ENCODE measurements at places on chromosomes 4 and X.

DNA sequence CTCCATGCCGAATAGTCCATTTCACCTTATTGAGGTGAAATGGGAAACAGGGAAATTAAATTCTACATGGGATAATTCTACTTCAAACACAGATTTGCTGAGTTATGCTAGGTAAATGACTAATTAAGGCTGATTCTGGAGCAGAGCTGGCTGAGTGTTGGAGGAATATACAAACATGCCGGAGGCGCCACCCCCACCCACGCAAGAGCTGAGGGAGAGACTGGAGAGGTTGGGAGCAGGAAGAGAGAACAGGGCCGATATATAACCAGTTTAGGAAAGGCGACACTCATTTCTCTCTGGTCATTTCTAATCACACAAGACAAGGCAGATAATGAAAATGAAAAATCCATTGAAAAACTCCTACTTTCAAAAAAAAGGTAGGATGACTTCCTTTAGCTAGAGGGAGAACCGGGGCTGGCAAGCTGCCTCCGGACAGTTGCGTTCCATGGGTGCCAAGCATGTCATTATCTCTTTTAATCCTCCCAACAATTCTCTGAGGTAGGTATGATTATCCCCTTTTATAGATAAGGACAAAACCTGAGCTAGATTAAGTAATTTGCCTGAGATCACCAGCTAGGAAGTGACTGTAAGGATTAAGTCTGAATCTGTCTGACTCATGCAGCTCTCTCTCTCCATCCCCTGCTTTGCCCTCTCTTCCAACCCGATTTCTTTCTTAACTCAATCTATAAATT, 27.6 kb upstream of the CFAP299 start:
- no peak for DNase-seq

- DNase-seq = no peak
Measured at GRCh38 chr4:158208963-158209640, 1.2 kb upstream of the TMEM144 start.

GRCh38 chr4:70902577-70903290, 565 bp downstream of the MOB1B start:
- no peak for DNase-seq

- DNase-seq = no peak
Measured at GRCh38 chr4:141637565-141637964, 1.2 kb downstream of the IL15 start.

DNA sequence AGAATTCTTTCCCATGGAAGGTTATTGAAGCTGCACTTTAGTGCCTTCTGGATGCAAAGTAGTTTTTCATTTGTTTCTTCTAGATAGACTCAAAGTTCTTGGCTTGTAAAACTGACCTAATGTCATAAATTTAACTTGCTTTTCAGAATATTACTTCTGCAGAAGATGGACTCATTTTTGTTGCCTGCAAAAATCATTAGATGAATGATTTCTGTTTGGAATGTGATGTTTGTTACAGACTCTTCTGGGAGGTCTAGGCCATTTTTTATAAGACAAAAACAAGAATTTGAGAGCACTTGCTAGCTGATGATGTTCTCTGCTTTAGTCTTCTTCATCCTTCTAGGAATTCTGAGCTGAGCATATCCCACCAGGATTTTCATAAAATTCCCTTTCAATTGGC, 308.6 kb upstream of the GIMD1 start:
- no peak for DNase-seq

GRCh38 chr4:143488687-143489086, 24.8 kb upstream of the SMARCA5 start:
- no peak for DNase-seq

- no peak for DNase-seq
Measured at GRCh38 chrX:150651906-150652305, 41.3 kb upstream of the MTMR1 start.

DNA sequence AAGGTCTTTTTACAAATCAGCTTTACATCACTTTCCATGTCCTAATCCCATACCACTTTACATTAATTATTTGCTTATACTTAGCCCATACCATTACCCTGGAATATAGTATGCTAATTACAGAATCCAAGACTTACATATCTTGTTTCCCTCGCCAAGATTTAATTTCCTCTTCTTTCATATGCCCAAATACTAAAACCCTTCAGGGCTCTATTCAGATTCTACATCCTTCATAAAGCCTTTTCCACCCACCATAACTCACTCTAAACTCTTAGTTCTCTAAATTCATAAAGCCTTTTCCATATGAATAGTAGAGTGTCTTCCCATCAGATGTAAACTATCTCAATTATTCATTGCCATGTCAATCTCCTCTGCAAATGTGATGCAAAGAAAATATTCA, 390.7 kb downstream of the STPG2 start:
- no peak for DNase-seq

DNA sequence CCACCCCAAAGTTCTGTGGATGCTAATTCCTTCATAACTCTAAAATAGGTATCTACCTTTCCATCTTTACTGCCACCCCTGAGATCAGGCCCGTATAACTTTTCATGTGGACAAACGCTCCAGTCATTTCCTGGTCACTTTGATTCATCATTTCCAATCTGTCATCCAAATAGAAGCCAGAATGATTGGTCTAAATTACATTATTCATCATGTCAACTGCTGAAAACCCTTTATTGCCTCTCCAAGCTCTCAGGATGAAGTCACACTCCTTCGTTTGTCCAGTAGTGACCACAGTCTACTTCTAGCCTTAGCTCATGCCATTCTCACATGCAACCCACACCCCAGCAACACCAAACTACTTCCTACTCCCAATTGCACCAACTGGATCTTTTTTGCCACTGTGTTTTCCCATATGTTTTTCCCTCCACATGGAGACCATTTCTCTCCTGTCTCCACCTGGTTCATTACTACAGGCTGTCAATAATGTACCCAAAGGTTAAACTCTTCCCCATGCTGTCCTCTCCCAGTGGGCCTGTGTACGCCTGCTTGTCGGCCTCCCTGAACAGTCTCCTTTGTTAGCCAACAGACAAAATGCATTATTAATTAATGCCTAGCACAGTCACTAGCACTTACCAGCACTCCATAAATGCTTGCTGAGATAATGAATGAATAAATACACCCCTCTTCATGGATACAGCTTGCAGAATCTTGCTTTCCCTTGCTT, 382.6 kb upstream of the NOCT start:
- no peak for DNase-seq

DNA sequence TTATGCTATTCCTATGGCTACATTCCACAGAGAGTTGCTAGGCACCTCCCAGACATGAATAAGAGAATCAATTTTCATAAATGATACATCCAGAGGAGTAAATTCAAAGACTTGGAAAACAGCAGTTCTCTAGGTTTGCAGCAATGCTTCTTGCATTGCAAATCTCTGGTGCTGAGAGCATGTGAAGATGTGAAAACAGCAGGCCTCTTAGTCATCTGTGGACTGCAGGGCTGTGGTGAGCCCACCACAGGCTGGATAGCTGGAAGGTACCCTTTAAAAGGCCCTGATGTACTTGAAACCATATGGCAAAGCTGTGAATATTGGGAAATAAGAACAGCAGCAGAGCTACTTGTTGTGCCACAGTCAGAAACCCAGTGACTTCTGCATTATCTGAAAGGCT, 2135.9 kb downstream of the ARAP2 start:
- DNase-seq = no peak

- no peak for DNase-seq
Measured at GRCh38 chr4:158724637-158725036, 1.4 kb upstream of the PPID start.

Measured in vagina (tissue), 2 donors.